Stimulated activated CD4-positive, alpha-beta T cell treated with anti-CD3 and anti-CD28 coated beads, Interleukin-1b, Interleukin-23, amount 100 ng/mL, for 1 hour (primary cell): ENCODE measurements at places on chromosomes 2 and 18.
A peak's percentile ranks its signal among the peaks of the same experiment; 100 is the strongest.

DNA sequence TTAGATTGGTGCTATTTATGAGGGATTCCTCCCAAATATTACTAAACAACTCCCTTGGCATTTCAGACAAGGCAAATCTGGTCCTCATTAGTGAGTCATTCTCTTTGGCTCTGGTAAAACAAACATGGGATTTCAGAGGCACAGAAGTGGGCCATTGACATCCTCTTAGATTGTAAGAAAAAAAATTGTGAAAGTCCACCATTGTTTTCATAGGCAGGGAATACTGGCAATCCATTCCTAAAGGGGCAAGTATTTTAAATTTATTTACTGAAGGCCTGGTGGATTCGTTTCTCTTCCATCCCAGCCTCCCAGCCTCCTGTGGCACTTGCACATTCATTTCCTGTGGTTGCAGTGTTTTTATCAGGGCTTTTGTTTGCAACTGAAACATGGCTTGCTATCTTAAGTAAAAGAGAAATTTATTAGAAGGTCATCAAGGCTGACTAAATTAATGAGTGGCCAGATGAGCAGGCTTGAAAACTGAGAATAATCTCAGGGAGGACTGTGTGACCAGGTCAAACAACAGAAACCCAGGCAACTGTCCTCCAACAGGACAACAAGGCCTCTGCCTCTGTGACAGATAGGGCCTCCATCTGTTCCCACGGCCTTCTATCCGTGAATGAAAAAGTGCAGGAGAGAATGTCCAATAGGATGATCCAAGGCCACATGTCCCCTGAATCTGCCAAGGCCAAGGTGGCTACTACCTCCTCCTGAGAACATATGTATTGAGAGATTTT, 23.1 kb upstream of the TNFAIP6 start:
- no peak for DNase-seq

GRCh38 chr2:159706385-159706980, 5.8 kb upstream of the MARCHF7 start:
- no peak for DNase-seq

- DNase-seq: no peak
These were observed 166.5 kb downstream of the RPIA start for GRCh38 chr2:88857951-88858411.

DNA sequence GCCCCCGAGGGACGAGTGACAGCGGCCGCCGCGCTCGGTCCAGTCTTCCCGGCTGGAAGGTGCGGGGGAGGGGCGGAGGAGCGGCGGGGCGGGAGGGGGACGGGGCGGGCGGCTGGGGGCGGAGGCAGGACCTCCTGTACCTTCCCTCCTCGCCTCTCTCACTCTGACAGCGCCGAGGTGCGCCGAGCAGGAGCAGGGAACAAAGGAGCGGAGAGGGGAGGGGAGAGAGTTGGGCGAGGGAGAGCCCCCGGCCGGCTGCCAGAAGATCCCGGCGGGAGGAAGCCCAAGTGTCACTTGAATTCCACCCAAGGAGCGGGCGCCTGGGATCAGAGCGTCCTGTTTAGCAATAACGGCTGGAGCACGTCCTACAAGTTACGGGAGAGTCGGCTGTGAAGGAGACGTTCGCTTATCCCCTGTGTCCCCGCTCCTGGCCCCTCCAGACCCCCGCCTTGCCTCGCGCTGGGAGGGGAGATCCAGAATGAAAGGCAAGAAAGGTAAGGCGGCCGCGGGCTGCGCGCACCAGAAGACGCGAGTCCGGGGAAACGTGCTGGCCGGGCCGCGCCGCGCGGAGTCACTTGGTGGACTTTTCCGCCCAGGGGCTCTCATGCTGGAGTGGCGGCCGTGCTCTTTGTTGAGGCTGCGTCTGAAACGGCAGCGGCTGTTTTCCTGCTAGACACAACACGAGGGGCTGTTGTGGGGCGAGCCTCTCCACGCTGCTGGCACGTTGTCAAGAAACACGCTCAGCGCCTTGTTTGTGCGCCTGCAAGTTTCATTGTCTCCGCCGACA, at the start of gene TGIF1:
TGIF1 (plus strand) TSS at position 161 of the 787 bp plus-strand sequence; CDS start at position 479, 318 bp downstream.
- DNase-seq: peak; percentile 33

- DNase-seq: no peak
These were observed 38.9 kb upstream of the MGAT4A start for GRCh38 chr2:98769784-98770183.

- no peak for DNase-seq
These were observed 51.0 kb downstream of the LDLRAD4 start for GRCh38 chr18:13269521-13270011.

DNA sequence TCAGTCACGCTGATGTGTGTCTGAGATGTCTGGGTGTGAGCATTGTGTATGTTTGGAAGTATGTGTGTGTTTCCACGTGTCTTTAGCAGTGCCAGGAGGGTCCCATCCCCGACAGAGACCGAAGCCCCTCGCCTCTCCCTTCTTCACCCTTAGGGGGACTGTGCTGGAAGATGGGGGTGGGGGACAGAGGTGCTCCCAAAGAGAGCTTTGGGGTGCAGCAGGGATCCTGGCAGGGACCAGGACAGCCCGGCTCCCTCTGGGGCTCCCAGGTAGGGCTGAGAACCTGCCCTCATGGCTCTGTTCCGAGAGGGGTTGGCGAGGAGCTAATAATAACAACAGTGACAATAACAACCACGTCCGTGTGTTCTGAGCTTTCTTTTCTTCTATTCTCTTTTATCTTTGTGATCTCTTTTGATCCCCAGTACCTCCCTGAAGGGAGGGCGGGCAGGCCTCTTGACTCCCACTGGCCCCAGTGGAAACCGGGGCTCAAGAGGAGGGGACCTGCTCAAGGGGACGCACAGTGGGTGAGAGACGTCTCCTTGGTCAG, 57.6 kb downstream of the SMAD7 start:
- DNase-seq: no peak

- no peak for DNase-seq
These were observed 140.5 kb downstream of the ALK start for GRCh38 chr2:29780906-29781305.
